ENCODE measurements at places on chromosomes 12 and 14.

DNA sequence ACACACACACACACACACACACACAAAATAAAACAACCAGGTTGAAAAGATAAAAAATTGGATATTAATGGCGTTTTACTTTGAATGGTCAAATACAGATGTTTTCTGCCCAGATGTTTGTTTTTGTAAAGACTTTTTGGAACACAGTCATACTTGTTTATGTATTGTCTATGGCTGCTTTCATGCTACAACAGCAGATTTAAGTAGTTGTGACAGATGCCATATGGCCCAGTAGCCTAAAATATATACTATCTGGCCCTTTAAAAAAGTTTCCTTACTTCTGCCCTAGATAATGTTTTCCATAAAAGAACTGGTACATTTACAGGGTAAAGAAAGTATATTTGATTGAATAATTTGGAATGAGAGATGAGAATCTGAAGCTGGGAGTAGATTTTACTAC lies 1362.8 kb upstream of the SEL1L start:
- no peak for DNase-seq

GRCh38 chr14:21024585-21025370 lies at the start of gene NDRG2:
Gene NDRG2 (minus strand): TSS chr14:21025061. CDS start chr14:21023315, 1,746 bp downstream.
- peak; percentile 78 for DNase-seq

DNA sequence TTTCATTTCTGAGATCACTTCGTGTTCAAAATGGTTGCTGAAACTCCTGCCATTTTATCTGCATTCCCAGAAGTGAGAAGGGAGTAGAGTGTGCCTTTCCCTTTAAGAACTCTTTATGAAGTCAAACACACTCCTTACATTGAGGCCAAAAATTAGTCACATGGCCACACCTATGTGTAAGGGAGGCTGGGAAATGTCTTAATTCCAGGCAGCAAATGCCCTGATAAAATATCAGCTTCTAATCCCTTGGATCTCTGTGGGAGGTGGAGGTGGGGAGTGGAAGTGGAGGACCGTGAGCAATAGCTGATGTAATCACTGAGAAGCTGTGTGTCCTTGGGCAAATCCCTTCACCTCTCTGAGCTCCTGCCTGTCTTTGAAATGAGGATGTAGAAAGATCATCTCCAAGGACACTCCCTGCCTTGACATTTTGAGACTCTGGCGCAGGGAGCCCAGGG lies 22.7 kb upstream of the ANKRD9 start:
- no peak for DNase-seq

DNA sequence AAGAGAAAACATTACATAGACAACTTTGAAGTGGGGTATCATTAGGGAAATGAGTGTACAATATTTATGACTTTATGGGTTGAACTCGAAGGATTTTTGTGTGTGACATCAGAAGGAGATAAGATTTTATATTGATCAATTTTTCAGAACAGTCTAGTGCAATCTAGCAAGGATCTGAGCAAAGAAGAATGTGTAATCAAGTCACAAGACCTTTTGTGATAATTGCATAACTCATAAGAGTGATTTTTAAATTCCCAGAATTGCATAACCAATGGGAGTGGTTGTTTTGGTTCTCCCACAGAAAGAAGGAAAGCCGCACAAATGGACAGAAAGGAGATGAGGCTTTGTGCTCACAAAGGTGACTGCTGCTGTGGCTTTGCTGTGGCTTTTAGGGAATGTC lies 441.8 kb upstream of the FLRT2 start:
- no peak for DNase-seq

- DNase-seq = no peak
Measured at GRCh38 chr12:13383379-13383778, 186.9 kb downstream of the EMP1 start.

DNA sequence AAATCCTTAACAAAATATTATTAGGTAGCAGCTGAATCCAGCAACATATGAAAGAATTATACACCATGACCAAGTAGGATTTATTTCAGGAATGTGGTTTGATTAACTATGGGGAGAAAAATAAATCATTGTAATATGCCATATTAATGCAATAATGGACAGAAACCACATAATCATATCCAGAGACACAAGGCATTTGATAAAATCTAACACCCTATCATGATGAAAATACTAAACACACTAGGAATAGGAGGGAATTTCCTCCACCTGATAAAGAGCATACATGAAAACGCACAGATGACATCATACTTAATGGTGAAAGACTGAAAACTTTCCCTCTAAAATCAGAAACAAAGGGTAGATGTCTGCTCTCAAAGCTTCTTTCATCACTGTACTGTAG lies 238.9 kb downstream of the PHLDA1 start:
- DNase-seq = no peak

DNA sequence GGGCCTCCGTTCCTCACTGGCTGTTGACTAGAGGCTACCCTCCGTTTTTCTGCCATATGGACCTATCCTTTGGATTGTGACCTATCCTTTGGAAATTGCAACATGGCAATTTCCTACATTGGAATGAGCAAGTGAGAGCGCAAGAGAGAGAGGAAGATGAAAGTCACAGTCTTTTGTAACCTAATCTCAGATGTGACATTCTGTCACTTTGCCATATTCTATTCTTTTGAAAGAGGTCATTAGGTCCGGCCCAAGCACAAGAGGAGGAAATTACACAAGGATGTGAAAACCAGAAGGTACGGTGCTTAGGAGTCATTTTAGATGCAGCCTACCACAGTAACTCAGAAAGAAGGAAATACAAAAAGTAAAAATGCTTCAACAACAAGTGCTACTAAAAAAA lies 47.3 kb upstream of the SRP54 start:
- DNase-seq = no peak

DNA sequence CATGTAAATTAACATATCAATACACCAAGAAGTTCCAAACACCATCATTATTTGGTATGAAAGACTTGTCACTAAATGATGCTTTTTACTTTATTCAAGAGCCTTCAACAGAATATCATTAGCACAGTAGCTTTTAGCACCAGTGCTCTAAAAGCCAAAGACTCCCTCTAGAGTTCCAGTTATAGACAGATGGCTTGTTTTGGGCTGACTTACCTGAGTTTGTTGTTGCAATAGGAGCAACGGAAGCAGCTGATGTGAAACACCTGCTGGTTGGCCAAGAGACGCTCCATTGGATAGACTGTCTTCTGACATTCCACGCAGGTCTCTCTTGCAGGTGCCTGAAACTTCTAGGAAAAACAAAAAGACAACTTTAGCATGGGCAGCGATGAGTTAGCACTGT lies 14.5 kb upstream of the CERS5 start:
- DNase-seq = no peak

DNA sequence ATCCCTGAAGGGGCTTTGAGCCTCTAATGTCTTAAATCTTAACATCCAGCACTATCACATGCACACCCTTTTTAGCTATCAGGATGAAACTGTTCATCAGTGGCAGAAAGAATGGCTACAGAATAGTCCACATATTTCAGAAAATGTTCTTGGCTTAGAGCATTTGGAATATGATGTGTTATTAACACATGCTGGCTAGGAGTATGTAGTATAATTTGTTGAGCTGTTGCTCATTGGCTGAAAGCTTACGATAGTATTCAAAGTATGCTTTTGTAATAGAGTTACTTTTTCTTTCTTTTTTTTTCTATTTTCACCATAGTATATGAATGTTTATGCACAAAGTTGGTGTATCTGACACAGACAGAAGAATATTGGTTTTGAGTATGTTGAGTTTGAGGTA lies 55.1 kb downstream of the MNAT1 start:
- no peak for DNase-seq

- no peak for DNase-seq
Measured at GRCh38 chr12:132824053-132824452, 4.6 kb downstream of the GOLGA3 start.

DNA sequence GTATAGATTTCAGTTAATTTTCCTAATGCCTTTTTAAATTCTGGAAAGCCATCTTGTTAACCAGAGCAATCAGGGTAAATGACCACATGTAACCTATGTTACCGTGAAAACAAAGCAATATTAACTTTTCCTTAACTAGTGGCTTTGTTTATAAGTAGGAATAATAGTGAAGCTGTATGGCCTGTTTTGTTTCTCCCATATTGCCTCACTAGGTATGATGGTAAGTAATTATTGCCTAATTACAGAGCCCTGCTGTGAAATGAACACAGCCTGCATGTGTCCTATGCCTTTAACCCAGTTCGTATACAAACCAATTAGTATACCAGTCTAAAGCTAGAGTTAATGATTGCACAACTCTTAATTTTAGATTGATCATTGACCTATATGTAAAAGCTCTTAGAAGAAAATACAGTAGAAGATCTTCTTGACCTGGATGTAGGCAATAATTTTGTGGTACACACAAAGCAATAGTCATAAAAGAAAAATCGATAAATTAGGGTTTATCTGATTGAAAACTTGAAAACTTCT lies 249.9 kb downstream of the CCDC91 start:
- DNase-seq = no peak

DNA sequence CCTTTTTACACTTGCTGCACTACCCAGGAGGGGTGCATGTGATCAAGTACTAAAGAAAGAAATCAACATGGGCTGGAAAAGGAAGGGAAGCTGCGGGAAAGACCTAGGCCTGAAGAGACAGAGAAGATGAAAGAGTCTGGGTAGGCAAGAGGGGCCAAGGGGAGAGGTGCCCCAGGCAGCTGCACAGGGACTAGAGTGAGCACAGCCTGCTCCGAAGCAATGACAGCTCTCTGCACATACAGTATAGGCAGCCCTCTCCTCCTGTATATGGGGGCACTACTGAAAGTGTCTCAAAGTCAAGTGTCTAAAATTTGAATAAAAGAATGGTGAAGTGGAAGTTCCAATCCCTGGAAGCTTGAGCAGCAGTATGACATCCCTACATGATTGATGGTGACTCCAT lies 112.0 kb downstream of the TMTC1 start:
- no peak for DNase-seq

- DNase-seq = no peak
Measured at GRCh38 chr14:68793734-68794129, 865 bp upstream of the ZFP36L1 start.

DNA sequence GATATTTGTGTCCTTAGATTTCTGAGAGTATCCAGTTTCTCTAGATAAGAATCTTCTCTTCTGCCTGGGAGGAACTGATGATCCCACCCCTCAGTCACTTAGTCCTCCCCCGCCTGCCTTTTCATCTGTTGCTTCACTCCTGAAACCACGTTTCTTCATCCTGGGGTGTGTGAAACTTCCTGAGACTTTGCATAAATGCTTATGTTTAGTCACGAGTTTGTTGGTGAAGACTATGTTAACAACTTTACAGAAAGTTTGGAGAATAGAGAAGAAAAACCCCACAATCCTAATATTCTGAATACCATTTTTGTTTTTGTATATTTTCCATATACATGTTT lies 33.2 kb downstream of the MARK3 start:
- DNase-seq = no peak

DNA sequence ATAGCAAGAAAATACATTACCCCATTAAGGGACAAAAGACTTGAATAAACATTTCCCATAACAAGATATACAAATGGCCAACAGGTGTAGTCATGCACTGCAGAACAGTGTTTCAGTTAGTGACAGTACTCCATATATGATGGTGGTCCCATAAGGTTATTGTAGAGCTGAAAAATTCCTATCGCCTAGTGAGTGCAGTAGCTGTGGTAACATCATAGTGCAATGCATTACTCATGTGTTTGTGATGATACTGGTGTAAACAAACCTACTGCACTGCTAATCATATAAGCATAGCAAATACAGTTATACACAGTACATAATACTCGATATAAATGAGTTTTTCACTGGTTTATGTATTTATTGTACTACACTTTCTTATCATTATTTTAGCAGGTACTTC lies 168.7 kb downstream of the C12orf75 start:
- DNase-seq = no peak

DNA sequence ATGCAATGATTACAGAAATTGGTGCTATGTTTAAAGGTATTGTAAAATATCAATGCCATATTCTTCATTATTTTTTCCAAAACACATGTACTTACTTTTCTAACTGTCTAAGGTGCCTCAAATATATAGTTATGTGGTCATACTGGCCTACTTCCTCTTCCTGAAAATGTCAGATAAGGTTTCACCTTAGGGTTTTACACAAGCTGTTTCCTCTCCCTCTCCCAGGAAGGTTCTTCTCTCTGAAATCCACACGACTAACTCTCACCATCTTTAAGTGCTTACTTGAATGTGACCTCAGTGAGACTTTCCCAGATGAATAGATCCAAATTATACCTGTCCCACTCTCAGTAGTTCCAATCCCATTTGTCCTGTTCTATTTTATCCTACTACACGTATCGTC lies 11.6 kb upstream of the CLEC4D start:
- DNase-seq = no peak

- no peak for DNase-seq
Measured at GRCh38 chr14:95471016-95471415, 45.4 kb downstream of the SYNE3 start.

GRCh38 chr12:18145924-18146323 lies 55.9 kb upstream of the RERGL start:
- no peak for DNase-seq

DNA sequence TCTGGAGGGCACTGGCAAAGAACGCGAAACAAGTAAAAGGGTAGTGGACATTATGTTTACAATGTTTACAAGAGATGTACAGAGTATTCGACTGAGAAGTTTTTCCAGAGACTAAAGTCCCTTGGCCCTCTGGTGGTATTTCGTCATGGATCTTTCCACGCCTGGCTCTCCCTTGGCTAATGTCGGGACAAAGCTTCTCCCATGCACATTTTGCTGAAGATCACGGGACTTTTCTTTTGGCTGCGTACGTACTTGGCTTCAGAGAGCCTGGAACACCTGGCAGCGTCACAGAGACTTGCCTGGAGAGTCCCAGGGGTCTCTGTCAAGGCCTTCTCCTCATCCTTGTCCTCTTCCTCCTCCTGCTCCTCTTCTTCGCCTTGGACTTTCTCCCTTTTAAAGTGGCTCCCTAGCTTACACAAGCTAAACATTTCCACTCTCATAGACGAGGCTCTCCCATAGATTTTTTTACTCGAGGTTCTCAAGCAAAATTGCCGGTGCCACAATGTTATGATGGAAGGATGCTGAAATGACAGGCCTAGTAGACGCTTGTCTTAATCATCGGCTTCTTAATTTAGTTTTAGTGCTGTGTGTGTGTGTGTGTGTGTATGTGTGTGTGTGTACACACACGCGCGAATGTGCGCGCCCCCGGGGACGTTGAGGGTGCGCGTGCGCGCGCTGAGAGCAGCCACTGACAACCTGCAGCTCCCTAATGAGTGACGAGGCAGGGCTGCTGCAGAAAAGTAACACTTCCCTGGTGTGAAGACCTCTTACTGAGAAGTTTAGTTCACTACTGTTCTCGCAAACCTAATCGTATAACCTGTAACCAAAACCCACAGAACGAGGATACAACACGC lies 4.9 kb upstream of the FOXG1 start:
- no peak for DNase-seq

- no peak for DNase-seq
Measured at GRCh38 chr14:82587226-82587625, 1053.6 kb upstream of the SEL1L start.

- DNase-seq = no peak
Measured at GRCh38 chr14:61132894-61133293, 148.2 kb downstream of the TMEM30B start.

DNA sequence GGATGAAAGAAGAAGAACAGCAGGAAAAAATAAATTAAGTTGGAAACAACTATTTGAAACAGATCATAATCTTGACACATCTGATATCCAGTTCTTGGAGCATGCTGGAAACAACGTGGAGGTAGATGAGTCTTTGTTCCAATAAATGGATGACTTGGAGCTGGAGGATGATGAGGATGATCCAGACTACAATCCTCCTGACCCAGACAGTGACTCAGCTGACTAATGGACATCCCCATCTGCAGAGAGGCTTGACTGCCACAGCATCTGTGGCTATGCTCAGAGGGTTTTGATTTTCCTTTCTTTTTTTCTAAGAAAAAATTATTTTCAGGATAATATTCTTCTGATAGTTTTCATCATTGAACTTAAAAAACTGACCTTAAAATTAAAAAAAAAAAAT lies 6.2 kb upstream of the ZDHHC17 start:
- DNase-seq = no peak

Data from T-cell (primary cell).